Large intestine (tissue), 12 donors: ENCODE measurements at places on chromosomes 4 and X. TPM values are rescaled to one million over a fixed set of nuclear protein-coding genes. Genes with fewer than 3 reads are reported as not detected.

Gene PRR32
- 0.18 TPM for polyA plus RNA-seq

Gene SAGE1
- polyA plus RNA-seq: not detected

Gene USP51
- polyA plus RNA-seq: 7.4 TPM

Gene TLR8
- 0.67 TPM for polyA plus RNA-seq

Gene CCNB3
- 0.40 TPM for polyA plus RNA-seq

Gene MAGEB2
- polyA plus RNA-seq: not detected

Gene HMX1
- polyA plus RNA-seq: not detected

Gene PCDH7
- 9.3 TPM for polyA plus RNA-seq

Gene NAP1L5
- polyA plus RNA-seq: 10.4 TPM
